Activated CD4-positive, alpha-beta T cell treated with anti-CD3 and anti-CD28 coated beads, Interleukin-2, amount 50 U/mL, for 24 hours (primary cell): ENCODE measurements at places on chromosomes 5 and 9.

DNA sequence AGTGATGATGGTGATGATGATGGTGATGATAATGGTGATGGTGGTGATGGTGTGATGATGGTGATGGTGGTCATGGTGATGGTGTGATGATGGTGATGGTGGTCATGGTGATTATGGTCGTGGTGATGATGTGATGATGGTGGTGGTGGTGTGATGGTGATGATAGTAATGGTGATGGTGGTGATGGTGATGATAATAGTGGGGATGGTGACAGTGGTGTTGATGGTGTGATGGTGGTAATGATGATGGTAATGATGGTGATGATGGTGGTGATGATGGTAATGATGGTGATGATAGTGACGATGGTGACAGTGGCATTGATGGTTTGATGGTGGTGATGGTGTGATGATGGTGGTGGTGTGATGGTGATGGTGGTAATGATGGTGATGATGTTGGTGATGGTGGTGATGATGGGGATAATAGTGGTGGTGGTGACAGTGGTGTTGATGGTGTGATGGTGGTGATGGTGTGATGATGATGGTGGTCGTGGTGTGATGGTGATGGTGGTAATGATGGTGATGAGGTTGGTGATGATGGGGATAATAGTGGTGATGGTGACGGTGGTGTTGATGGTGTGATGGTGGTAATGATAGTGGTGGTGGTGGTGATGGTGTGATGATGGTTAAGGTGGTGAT, 6.5 kb downstream of the STKLD1 start:
- DNase-seq = no peak

- no peak for DNase-seq
Measured at GRCh38 chr5:58462623-58463230, 2.8 kb upstream of the PLK2 start.

GRCh38 chr5:125452991-125453390, 706.6 kb upstream of the ZNF608 start:
- DNase-seq = no peak

DNA sequence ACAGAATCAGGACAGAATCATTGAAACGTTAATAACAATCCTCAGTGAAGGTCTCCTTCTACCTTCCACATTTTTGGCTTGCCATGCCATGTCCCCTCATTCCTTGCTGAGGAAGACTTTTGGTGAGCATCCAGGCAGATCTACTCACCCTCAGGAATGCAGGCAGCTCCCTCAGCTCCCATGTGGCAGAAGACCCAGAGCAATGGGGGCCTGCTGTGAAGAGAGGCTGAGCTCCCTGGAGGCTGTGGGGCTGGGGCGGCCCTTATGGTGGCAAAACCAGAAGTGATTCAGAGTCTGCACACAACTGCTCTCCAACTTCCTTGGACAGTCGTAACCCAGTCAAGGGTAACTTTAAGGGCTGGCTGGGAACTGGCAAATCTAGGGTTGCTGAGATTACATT, 247.2 kb upstream of the EFNA5 start:
- no peak for DNase-seq
